ENCODE measurements at places on chromosomes 5 and 9.
A peak's percentile ranks its signal among the peaks of the same experiment; 100 is the strongest.

DNA sequence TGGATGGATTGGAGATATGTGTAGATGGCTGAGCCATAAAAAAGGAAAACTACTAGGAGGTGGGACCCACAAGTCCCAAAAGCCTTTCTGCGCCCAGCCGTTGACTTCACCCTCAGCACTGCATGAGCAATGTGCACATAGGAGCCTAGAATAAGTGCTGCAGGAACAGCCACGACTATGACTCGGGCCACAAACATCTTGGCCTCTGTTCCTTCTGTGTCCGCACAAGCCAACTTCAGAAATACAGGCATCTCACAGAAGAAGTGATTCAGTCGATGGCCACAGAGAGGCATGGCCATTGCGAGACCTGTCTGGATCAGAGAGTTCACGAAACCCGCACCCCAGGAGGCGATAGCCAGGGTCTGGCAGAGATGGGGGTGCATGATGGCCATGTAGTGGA lies 587 bp downstream of the OR2Y1 start:
- no peak overlapping the region for H3K4me3 ChIP-seq
- no peak for DNase-seq
- H3K36me3 ChIP-seq = no peaks in the 10 kb centered on the region
- no peaks in the 10 kb centered on the region for H3K4me1 ChIP-seq

GRCh38 chr5:82276800-82277612 lies 1.1 kb downstream of the RPS23 start:
- peaks cover 51% of the 10 kb centered on the region for H3K36me3 ChIP-seq
- peak overlapping the region; percentile 88 for H3K27ac ChIP-seq
- H3K4me1 ChIP-seq = peaks cover 69% of the 10 kb centered on the region
- no peak for DNase-seq
- H3K27me3 ChIP-seq = no peaks in the 10 kb centered on the region
- H3K4me3 ChIP-seq = peak overlapping the region; percentile 82

DNA sequence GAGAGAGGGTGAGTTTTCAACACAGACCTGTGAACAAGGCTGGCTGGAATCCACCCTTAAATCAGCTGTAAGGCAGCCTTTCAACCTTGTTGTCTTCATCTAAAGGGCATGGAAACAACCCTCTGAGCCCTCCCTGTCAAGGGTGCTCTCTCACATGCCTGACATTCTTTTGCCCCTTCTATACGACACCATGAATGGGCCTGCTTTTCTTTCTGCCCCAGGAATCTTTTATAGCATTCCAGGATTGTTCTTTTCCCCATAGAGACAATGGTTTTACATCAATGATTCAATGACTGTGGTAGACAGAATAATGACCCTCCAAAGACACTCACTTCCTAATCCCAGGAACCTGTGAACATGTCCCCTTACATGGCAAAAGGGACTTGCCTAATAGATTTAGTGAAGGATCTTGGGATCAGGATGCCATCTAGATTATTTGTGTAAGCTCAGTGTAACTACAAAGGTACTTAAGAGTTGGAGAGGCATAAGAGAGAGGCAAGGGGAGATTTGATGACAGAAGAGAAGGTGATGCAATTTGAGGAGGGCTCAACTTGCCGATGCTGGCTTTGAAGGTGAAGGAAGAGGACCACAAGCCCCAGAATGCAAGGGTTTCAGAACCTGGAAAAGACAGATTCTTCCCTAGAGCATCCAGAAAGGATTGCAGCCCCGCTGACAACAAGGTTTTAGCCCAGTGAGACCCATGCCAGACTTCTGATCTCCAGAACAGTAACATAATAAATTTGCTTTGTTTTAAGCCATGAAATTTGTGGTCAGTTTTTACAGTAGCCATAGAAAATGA lies 29.2 kb upstream of the HMHB1 start:
- no peak overlapping the region for H3K27ac ChIP-seq
- no peak for DNase-seq
- H3K4me1 ChIP-seq = no peaks in the 10 kb centered on the region

GRCh38 chr5:66660396-66660795 lies 64.2 kb downstream of the MAST4 start:
- no peaks in the 10 kb centered on the region for H3K36me3 ChIP-seq
- H3K27me3 ChIP-seq = peaks cover 24% of the 10 kb centered on the region
- no peak overlapping the region for H3K27ac ChIP-seq
- H3K4me1 ChIP-seq = no peaks in the 10 kb centered on the region
- no peak overlapping the region for H3K4me3 ChIP-seq

DNA sequence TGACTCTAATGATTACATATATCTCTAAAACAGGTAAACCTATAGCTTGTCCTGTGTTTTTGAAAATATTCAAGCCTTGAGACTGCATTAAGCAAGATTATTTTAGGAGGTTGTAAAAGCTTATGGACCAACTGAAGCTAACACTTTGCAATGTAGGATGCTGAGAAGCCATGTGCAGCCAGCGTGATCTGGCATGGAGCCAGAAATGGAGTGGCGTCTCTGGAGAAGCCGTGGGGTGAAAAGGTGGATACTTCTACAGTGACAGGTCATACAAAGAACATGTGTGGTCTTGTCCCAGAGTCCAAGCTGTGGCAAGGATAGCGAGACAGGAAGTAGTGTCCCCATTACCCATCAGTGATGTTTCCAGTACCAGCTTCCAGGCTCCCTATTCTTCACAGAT lies 100.8 kb upstream of the CD180 start:
- H3K27me3 ChIP-seq = no peaks in the 10 kb centered on the region
- DNase-seq = no peak
- H3K27ac ChIP-seq = no peak overlapping the region
- peaks cover 5% of the 10 kb centered on the region for H3K4me1 ChIP-seq
- H3K36me3 ChIP-seq = no peaks in the 10 kb centered on the region

- peak; percentile 61 for DNase-seq
- peak overlapping the region; percentile 83 for H3K27ac ChIP-seq
- peak overlapping the region; percentile 61 for H3K4me3 ChIP-seq
- H3K36me3 ChIP-seq = no peaks in the 10 kb centered on the region
- peaks cover 42% of the 10 kb centered on the region for H3K27me3 ChIP-seq
These were observed 76.8 kb downstream of the CFAP77 start for GRCh38 chr9:132486706-132487350.

DNA sequence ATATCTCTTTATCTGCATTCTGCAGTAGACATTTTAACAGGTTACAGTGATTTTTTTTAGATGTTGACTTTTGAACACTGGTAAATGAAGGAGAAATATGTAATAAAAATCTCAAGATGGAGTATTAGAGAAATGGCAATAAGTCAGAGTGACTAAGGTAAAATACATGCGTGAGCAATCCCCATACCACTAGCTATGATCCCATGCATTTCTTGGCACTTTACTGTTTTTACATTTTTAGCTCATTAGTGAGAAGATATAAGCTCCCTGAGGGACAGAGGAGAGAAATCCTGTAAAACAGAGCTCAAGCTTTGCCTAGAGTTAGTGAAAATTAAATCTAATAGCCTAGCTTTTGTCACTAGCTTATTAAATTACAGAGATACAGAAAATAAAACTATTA lies 181.9 kb upstream of the TRPM3 start:
- DNase-seq = no peak
- H3K27me3 ChIP-seq = no peaks in the 10 kb centered on the region
- no peak overlapping the region for H3K4me3 ChIP-seq
- H3K27ac ChIP-seq = no peak overlapping the region
- H3K4me1 ChIP-seq = no peaks in the 10 kb centered on the region
- H3K36me3 ChIP-seq = no peaks in the 10 kb centered on the region

- H3K4me1 ChIP-seq = peaks cover 23% of the 10 kb centered on the region
- peak overlapping the region; percentile 65 for H3K4me3 ChIP-seq
These were observed 498 bp upstream of the ARHGEF37 start for GRCh38 chr5:149580808-149581191.

GRCh38 chr9:137787381-137787780 lies 90.2 kb upstream of the CACNA1B start:
- peaks cover 26% of the 10 kb centered on the region for H3K4me1 ChIP-seq
- no peaks in the 10 kb centered on the region for H3K27me3 ChIP-seq
- no peak overlapping the region for H3K4me3 ChIP-seq
- no peak for DNase-seq

GRCh38 chr5:173328844-173329490 lies 753 bp upstream of the STC2 start:
- DNase-seq = peak; percentile 37
- H3K27ac ChIP-seq = peak overlapping the region; percentile 83
- H3K4me1 ChIP-seq = peaks cover 57% of the 10 kb centered on the region

DNA sequence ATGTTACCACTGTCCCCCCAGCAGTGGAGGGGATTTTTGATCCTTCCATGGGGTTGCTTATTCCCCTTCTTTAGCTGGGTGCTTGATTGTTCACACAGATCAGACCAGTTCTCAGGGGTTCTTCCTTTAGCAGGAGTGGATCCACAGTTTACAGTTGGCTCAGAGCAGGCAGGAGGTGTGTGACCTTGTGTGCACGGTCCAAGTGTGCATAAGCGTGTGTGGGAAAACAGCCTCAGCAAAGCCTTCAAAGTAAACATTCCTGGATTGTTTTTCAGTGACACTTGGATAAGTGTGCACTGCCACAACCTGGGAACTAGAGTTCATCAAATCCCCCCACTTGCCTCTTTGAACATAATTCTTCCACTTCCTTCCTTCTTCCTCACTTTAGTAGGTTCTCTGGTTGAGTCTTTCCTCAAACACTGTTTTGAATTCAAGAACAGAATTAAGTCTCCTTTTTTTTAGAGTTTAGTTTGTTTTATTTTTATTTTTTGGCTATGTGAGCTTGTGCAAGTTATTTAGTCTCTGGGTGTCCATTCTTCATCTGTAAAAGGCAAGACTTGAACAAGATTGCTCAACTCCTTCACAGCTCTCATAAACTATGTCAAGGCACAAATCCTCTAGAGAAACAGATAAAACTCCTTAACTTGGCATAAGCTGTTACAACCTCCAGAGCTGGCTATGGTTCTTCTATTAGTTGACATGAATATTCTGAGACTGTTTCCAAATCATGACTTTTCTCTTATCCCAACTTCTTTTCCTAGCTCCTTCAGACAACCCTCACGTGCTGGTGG lies 78.0 kb downstream of the OSMR start:
- H3K36me3 ChIP-seq = no peaks in the 10 kb centered on the region
- no peak overlapping the region for H3K4me3 ChIP-seq
- no peak for DNase-seq
- H3K27ac ChIP-seq = no peak overlapping the region
- H3K4me1 ChIP-seq = no peaks in the 10 kb centered on the region

DNA sequence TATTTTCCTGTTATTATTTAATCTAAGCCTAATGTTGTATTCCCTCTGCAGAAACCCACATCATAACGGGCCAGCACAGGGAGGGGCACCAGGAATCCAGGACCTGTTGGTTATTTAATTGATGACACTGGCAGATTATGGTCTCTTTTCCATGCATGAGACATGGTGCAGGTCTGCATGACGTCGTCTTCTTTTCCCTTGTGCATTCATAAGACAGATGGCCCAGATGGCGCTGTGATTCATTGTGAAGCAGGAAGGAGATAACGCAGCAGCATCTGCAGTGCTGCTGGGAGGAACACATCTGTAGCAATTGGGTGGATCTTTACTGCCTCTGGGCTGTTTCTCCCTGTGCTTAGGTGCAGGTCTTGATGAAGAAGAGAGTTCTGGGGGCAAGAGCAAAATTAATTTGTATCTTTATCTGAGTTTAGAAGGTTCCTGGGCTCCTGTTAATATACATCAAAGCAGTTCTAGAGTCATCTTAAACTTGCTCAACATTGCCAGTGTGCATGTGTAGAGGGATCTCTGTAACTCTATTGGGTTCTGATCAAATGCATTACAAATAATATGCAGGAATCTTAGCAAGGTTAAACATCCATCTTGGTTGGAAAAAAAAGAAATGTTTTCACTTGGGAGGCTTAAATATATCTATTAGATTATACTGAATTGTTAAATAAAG lies 176.1 kb downstream of the PCSK1 start:
- H3K4me3 ChIP-seq = no peak overlapping the region
- peaks cover 11% of the 10 kb centered on the region for H3K4me1 ChIP-seq
- DNase-seq = no peak

DNA sequence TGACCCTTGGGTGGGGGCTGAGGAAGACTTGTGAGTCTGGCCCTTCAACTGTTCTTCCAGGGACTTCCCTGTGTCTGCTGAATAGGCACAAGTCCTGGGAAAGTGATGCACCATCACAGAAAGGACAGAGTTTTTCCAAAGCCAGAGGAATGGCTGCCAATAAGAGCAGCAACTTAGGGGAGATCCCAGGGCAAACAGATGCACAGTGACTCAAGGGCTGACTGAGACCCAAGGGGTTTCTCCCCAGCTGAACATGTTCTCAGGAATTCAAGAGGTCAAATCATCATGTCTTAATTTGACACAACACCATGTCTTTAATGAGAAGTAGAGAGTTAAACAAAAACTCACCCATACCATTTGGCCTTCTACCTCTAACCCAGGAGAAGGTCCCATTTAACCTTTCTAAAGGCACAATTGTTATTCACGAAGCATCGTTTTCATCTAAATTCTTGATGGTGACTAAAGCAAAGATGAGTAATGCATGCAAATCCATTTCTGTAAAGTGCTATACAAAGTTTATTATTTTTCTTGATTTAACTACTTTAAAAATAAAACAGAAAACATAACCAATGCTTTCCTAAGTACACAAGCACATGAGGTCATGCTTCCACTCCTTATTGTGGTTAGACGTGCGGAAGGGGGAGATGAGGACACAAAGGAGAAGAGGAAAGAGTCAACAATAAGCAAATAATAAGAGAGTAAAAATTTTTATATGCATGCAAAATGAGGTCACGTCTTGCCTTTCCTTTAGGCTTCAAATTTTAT lies 324.1 kb downstream of the PLK2 start:
- no peaks in the 10 kb centered on the region for H3K27me3 ChIP-seq
- H3K4me3 ChIP-seq = no peak overlapping the region
- H3K4me1 ChIP-seq = no peaks in the 10 kb centered on the region
- H3K36me3 ChIP-seq = no peaks in the 10 kb centered on the region
- DNase-seq = no peak
- no peak overlapping the region for H3K27ac ChIP-seq

DNA sequence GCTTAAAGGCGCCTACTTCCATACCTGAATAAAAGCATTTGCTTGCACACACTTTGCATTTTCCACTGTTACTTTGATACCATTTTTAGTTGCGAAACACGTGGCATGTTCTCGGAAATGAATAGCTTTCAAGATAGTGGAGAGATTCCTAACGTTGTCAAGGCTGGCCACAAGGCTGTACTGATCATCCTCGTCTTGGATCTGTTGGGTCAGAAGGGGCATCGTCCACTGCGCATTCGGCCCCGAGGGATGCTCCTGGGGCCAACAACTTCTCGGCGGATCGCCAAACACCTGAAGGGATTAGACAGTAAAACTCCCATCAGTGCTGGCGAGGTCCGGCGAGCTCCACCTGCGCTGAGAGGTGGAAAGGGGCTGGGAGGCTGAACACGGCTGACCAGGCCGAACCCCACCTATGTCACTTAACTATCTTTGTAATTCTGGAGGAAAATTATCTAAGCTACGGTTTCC lies 599 bp downstream of the RAD1 start:
- peak; percentile 32 for DNase-seq
- no peak overlapping the region for H3K4me3 ChIP-seq
- H3K4me1 ChIP-seq = peaks cover 39% of the 10 kb centered on the region
- H3K36me3 ChIP-seq = peaks cover 43% of the 10 kb centered on the region

- H3K27ac ChIP-seq = no peak overlapping the region
- no peaks in the 10 kb centered on the region for H3K27me3 ChIP-seq
- no peak for DNase-seq
- H3K4me3 ChIP-seq = no peak overlapping the region
- H3K4me1 ChIP-seq = no peaks in the 10 kb centered on the region
These were observed 789.3 kb downstream of the SEMA5A start for GRCh38 chr5:8756498-8757084.

GRCh38 chr9:108673386-108673785 lies 182.4 kb downstream of the ACTL7B start:
- no peaks in the 10 kb centered on the region for H3K27me3 ChIP-seq
- DNase-seq = no peak
- no peak overlapping the region for H3K4me3 ChIP-seq
- H3K36me3 ChIP-seq = no peaks in the 10 kb centered on the region
- no peaks in the 10 kb centered on the region for H3K4me1 ChIP-seq
